Muscle of arm (tissue), 14 donors: ENCODE measurements at places on chromosomes 5 and 9. TPM values are rescaled to one million over a fixed set of nuclear protein-coding genes. Genes with fewer than 3 reads are reported as not detected.

- no peak for DNase-seq
Measured at GRCh38 chr5:161847941-161848391, at the start of gene GABRA1. Gene GABRA1, plus strand, starts transcription at chr5:161848120. Its CDS starts 2,691 bp downstream, at chr5:161850811.

DNA sequence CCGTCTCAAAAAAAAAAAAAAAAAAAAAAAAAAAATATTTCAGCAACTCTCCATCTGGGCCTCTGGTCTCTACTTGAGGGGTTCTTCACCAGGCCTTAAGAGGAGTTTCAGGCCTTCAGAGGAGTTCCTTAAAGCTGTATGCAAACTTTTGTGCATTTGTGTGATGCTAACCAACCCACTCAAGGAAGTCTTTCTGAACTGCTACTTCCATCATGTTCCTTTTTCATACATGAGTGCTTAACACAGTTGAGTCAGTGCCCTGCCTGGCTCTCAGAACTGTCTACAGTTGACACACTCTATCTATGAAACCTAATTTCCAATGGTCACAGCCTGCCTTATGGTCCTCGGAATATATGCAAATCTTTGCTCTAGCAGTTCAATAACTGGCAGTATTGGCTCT, 146.5 kb downstream of the MEF2C start:
- DNase-seq, result no peak

DNA sequence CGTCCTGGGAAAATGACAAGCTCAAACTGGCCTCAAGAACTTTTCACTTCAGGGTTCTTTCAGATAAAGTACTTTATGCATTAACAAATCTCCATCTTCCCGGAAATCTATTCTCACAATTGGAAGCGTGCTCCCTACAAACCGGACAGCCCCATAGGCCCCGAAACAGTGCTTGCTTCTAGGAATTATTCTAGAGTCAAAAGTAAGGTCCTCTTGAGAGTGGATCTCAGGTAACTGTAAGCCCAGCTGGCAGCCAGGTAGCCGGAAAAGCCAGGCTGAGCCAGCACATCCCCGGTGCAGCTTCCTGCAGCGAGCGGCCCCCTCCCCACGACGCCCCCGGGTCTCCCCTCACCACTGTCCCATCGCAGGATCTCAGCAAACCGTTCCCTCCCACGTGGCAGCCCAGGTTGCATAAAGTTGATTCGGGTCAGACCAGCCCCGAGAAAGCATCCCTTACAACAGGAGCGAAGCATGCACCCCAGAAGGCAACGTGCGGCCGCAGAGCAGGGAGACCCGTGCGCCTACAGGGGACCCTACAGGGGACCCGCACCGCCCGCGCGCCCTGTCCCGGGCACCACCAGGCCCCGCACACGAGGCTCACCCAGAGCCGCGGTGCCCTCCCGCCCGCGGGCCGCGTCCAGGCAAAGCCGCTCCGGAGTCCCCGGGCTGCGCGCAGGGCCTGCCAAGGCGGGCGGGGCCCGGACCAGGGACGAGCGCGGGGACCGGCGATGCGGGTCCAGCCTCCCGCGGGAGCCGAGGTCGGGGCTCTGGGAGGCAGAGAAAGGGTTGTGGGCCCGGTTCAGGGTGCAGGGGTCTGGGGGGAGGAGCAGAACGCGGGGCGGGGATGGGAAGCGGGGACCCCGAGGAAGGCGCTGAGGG, 920 bp downstream of the LPCAT1 start:
- no peak for DNase-seq

- DNase-seq, result no peak
Measured at GRCh38 chr9:22052376-22052945, 43.4 kb upstream of the CDKN2B start.

DNA sequence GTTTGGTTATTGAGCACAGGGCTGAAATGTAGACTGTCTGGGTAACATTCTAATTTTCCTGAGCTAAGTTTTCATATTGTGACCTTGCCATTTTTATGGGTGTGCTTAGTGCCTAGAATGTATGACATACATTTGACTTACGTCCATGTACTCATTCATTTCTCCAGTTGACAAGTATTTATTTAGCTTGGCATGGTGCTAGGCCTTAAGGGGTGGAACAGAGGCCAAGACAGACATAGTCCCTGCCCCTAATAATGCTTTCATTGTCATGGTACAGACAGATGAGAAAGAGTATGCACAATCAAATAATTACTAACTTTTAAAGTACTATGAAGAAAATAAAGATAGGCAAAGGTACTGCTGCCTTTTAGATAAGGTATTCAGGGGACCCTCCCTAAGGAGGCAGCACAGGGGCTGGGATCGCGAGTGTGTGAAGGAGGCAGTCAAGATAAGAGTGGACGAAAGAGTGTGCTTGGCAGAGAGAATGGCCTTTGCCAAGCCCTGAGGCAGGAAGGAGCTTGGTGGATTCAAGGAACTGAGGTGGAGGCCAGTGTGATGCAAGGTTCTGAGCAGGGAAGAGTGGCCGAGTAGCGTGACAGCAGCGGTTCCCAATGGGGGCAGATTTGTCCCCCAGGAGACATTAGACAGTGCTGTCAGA, 128.0 kb downstream of the PIP5K1B start:
- no peak for DNase-seq

GRCh38 chr5:9919306-9920030, 289.3 kb upstream of the TAS2R1 start:
- no peak for DNase-seq

DNA sequence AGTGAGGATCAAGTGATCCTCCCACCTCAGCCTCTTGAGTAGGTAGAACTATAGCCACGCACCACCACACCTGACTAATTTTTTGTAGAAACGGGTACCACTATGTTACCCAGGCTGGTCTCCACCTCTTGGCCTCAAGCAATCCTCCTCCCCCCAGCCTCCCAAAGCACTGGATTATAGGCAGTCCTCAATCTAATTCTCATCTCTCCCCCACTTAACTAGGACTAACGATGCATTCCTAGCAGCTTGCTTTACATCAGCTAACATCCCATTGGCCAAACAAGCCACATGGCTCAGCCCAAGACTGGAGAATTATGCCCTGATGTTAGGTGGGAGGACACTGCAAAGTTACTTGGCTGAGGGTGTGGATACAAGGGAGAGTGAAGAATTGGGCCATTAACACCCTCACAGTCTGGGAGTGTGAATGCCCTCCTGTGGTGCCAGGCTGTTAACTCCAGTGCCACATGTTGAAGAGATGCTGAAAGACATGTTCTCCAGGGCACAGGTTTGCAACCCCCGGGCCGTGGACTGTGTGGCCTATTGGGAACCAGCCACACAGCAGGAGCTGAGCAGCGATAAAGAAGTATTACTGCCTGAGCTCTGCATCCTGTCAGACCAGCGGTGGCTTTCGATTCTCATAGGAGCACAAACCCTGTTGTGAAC, 5.3 kb upstream of the ZNF367 start:
- no peak for DNase-seq

- no peak for DNase-seq
Measured at GRCh38 chr9:93568169-93568568, 8.2 kb upstream of the PHF2 start.

DNA sequence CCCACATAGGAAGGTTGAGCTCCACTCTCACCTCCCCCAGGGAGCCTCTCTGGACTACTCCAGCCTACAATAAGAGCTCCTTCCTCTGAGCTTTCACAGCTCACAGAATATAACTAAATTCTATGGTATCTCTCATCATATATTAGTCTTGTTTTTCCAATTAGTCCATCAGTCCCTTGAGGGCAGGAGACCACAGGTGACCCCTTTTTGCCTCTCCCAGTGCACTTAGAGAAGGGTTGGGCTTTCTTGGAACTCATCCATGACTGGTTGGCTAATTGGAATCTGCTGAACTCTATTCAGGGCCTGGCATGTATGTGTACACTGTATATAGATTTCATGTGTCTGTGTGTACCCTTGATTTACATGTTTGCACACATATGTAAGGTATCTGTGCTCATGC, 50.4 kb upstream of the ARAP3 start:
- DNase-seq, result no peak

- no peak for DNase-seq
Measured at GRCh38 chr9:17509151-17509550, 69.7 kb upstream of the SH3GL2 start.

- no peak for DNase-seq
Measured at GRCh38 chr5:132772291-132773070, 4.6 kb downstream of the SEPTIN8 start.

DNA sequence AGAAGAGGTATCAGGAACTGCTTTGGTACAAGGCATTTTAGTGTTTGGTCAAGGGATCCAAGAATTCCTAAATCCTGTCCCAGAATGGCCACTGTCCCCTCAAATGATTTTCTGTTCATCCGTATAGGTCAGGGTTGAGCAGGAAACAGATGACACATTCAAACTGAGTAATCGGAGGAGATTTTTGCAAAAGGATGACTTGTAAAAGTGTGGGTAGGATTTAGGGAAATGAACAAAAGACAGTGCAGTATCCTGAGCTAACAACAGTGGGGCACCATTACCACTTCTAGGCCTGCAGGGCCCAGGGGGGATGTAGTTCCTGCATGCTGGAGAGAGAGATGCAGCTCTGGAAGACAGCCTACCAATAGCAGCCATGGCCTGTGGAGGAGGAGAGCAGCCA, 290.1 kb downstream of the ZSWIM6 start:
- no peak for DNase-seq

MELK gene
- 17.6 TPM for polyA plus RNA-seq

FAM151B gene
- polyA plus RNA-seq, result not detected

RAB14 gene
- 51.5 TPM for polyA plus RNA-seq

MAN1B1 gene
- 47.3 TPM for polyA plus RNA-seq

FCHSD1 gene
- polyA plus RNA-seq, result 21.5 TPM

CCL27 gene
- polyA plus RNA-seq, result 0.74 TPM

GPSM1 gene
- 24.7 TPM for polyA plus RNA-seq

GLT6D1 gene
- not detected for polyA plus RNA-seq

CYLC2 gene
- polyA plus RNA-seq, result not detected

GPR21 gene
- 0.53 TPM for polyA plus RNA-seq

TXNDC8 gene
- polyA plus RNA-seq, result not detected

HBEGF gene
- 15.9 TPM for polyA plus RNA-seq
